ENCODE measurements at places on chromosomes 4 and X.

DNA sequence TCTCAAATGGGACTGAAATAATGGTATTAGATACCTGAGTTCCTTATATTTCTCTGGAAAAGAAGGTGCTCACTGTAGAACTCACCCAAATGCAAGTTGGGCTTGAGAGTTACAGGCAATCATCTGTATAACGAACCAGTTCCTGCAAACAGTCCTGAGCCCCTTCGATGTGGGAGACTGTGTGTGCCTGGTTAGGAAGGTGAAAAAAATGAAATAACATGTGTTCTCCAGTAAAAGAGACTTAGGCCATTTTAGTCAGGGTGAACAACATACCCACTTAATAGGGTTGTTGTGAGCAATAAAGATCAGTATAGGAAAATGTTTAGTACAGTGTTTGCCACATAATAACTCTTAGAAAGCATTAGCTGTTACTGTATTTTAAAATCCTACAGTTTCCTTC, 23.4 kb downstream of the STIM2 start:
- DNase-seq, result no peak

DNA sequence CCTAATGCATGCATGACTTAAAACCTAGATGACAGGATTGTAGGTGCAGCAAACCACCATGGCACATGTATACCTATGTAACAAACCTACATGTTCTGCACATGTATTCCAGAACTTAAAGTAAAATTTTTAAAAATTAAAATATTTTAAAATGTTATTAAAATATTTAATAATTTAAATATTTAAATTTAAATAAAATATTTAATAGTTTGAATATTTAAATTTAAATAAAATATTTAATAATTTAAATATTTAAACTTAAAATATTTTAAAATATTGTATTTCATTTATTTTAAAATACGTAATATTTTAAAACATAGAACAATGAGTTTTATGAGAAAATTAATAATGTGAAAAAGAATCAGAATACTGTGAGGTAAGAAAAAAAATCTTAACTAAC, 117.9 kb downstream of the SLC39A8 start:
- no peak for DNase-seq

DNA sequence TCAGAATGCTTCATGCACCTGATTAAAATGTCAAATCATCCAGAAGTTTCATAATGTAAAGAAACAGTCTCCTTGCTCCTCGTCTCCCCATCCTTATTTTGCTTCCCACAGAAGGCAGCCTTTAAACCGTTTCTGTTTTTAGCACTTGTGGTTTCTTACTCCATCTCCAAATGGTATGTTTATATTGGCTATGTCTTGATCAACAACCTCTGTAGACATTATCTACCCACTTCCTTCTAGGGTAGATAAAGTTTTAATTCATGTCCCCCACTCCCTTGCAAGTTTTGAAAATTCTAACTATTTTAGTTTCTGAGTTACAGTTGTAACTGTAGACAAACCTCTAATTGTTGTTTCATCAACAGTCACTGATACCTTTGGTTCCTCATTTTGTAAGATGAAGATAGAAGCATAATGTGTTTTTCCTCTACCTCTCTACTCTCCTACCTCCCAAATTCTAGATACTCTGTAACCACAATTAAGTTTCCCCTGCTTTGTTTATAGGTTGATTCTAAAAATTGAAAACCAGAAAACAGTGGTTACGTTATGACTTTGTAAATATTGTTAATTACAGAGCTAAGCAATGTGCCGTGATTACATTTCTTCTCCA, 291.7 kb upstream of the GATB start:
- no peak for DNase-seq

- no peak for DNase-seq
These were observed 128.0 kb upstream of the STS start for GRCh38 chrX:7019555-7019954.

GRCh38 chrX:68878977-68879645, 50.3 kb downstream of the EFNB1 start:
- no peak for DNase-seq

GRCh38 chr4:8176547-8177399, 18.2 kb upstream of the ABLIM2 start:
- peak; percentile 77 for DNase-seq

- DNase-seq, result no peak
These were observed 224.1 kb upstream of the GK2 start for GRCh38 chr4:79632114-79632513.

- DNase-seq, result no peak
These were observed 204.8 kb upstream of the CT83 start for GRCh38 chrX:116667346-116668134.

- no peak for DNase-seq
These were observed 984.4 kb downstream of the CCSER1 start for GRCh38 chr4:91111556-91111955.

GRCh38 chrX:123749643-123750042, 16.8 kb upstream of the THOC2 start:
- no peak for DNase-seq

DNA sequence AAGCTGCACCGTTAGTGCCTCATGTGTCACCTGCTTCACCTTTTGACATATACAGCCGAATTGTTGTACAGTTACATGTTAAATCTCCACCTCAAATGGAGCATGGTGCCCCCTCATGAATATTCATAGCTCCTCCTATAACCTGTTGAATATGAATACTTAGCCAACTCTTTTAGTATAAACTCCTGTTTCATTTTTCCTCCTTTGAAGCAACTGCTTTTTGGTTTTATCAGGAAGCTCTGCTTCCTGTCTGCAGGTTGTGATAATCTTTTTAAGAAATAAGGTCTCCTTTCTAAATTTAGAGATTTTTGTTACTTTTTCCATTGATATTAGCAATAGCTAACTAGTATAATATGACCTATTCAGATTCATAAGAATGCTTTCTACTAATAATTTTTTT, 1429.2 kb upstream of the AGA start:
- no peak for DNase-seq

GRCh38 chrX:21806691-21807090, 32.7 kb upstream of the MBTPS2 start:
- DNase-seq, result peak; percentile 19

GRCh38 chrX:50707955-50708699, 105.9 kb downstream of the SHROOM4 start:
- no peak for DNase-seq

GRCh38 chr4:128512767-128513322, 225.2 kb upstream of the PGRMC2 start:
- DNase-seq, result peak; percentile 39

DNA sequence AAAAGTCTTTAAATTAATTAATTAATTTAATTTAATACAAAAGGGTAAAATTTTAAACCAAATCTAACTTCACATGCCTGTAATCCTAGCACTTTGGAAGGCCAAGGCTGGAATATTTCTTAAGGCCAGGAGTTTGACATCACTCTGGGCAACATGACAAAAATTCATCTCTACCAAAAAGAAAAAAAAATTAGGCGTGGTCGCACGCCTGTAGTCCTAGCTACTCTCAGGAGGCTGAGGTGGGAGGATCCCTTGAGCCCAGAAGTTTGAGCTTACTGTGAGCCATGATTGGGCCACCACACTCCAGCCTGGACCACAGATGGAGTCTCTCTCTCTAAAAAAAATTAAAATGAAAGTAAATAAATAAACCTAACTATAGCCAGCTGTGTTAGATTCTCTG, 39.2 kb upstream of the ANTXR2 start:
- no peak for DNase-seq

- peak; percentile 75 for DNase-seq
These were observed 35.3 kb downstream of the FRMD7 start for GRCh38 chrX:132092439-132093065.
